Activated T-helper 1 cell treated with anti-CD3 and anti-CD28 coated beads, Interleukin-2, amount 50 U/mL, for 16 hours (primary cell): ENCODE measurements at places on chromosomes 3 and 15.
A peak's percentile ranks its signal among the peaks of the same experiment; 100 is the strongest.

- DNase-seq = no peak
Measured at GRCh38 chr3:12356996-12357395, 68.1 kb downstream of the PPARG start.

DNA sequence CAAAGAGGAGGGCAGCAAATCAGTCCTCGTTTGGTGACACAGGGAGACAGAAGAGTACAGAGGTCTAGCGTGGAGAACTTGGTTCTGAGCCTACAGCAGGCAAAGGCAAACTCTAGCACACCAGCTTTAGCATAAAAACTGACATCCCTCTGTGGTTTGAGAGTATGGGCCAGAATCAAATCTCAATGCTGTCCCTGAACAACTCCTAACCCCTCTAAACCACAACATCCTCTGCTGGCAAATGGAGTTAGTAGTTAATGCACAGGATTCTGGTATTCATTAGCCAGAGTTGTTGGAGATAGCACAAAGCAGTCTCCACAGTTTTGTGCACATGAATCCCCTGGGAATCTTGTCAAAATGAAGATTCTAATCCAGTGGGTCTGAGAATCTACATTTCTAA, 315.8 kb downstream of the NTRK3 start:
- DNase-seq = no peak

GRCh38 chr15:63506537-63507035, 2.2 kb downstream of the USP3 start:
- no peak for DNase-seq

- DNase-seq = no peak
Measured at GRCh38 chr3:27392950-27393679, 23.9 kb upstream of the NEK10 start.

GRCh38 chr3:47613722-47614121, 35.1 kb upstream of the CSPG5 start:
- no peak for DNase-seq

DNA sequence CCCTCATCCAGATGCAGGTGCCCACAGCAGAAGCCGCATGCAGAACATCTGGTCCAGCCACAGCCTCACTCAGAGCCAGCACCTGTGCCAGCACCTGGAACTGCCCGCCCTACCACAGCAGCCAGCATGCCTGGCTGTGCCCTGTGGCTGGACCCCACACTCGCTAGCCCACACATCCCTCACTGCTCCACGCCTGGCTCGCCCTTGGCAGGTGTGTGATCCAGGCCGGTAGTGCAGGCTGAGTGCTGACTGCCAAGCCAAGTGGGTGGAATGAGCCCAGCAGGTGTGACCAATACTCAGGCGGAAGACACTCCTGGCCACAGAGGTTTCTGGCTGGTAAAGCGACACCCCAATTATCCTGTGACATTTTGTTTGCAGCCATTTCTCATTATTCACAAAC, 162.4 kb upstream of the ROBO1 start:
- DNase-seq = no peak

DNA sequence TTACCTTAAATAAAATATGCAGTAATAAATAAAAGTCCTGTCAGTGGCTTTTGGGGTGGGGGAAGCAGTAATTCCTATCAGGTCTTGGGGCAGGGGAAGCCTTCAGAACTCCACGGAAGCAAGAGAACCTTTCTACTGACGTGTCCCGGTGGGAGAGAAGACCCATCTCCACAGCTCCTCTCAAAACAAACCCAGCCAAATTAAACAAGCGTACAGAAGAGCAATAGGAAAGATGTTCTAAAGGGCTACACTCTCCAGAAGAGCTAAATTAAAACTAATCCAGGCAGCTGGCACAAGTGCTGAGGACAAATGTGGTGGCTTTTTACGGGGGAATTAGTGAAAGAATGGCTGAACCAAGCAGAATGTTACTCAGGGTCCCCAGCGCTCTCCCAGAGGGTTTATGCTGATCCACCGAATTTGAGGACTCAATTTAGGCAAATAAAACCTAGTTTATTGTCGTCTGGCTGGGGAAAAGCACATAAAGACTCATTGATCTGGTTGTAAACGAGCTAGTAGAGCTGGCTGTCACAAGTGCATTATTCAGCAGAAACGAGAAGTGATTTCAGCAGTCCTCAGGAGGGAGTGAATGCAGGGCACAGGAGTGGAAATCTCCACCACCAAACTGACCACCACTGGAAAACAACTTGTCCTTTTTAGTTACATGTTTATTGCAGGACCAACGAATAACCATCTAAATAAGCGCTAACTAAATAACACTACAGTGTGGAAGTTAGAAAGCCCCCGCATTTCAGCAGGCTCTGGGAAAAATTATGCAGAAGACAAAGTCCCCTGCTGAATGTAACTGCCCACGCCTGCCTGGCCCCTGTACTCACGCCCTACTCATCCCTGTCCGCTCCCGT, 13.5 kb downstream of the BFSP2 start:
- no peak for DNase-seq

GRCh38 chr3:13091898-13092611, 18.8 kb upstream of the IQSEC1 start:
- peak; percentile 73 for DNase-seq

DNA sequence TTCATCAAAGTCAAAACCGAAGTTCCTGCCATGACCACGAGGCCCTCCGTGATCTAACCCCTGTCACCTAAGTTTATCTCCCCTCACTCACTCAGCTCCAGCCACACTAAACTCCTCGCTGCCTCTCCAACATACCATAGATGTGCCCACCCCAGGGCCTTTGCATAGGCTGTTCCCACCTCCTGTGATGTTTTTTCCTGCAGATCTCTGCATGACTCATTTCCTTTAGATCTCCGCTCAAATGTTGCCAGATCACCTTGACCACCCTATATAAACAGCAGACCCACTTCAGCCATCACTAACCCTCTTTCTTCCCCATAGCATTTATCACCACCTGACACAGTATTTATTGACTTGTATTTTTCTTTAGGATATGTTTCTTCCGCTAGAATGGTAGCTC, 58.5 kb downstream of the HRH1 start:
- DNase-seq = no peak

- DNase-seq = no peak
Measured at GRCh38 chr3:59644479-59645402, 594.9 kb upstream of the CFAP20DC start.

DNA sequence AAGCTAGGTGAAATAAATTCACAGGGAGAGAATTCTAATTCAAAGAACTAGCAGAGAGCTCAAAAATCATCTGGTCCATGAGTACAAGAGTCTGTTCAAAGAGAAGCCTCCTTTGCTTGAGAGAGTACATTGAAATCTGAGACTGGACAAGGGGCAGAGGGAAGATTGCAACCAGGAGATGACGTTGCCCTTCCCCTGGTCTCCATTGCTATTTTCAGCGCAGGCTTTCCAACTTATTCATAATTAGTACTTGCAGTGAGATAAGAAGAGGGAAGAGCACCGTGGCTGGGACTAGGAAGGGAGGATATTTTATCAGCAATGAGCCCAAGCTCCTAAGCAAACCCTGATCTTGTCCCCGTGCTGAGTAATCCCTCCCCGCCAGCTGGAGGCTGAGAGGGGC, 251.8 kb upstream of the RORA start:
- DNase-seq = no peak

DNA sequence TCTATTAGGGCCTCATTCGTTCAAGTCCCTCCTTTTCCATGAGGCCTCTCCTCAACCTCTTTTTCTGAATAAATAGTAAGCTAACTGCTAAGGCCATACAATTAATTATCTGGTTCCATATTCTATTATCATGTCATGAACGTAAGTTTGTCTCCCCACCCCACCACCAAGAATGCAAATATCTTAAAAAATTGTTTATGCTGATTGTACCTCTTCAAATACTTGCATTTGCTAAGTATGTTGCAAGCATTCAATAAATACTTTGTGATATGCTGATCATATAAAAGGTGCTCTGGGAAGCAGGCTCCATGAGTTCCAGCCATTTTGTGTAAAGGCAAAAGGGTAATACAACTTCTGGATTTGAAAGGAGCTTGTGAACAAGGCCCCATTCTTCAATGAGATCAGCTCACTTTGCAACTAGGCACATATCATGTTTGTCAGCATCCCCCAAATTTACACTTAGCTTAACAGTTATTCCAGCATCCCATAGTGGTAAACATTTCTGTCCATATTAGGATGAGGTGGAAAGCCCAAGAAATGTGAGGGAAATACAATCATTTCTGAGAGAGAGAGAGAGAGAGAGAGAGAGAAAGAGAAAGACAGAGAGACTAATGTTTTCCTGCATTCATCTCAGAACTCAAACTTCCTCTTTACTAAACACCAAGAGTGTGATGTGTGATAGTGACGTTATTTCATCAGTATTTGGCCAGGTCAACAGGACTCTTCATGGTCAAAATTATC, 33.2 kb downstream of the SLC12A8 start:
- no peak for DNase-seq

DNA sequence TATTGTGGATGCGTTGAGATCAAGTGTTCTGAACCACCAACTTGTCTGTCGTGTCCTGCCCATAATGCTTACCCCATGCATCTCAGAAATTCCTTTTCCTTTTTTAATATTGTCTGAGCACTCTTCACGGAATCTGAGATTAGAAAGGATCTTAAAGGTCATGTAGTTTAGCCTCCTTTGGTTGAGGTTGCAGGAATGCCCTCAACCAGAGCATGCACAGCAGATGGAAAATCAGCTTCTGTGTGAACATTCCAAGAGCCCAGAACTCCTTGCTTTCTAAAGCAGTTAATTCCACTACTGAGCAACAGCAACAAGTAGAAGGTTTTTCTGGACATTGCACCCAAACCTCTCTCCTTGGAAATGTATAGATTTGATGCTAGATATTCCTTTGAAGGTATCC, 153.7 kb downstream of the TPRG1 start:
- DNase-seq = no peak

GRCh38 chr15:90055182-90055581, 47.1 kb downstream of the IDH2 start:
- DNase-seq = no peak

- no peak for DNase-seq
Measured at GRCh38 chr15:60134609-60135008, 130.5 kb downstream of the FOXB1 start.

DNA sequence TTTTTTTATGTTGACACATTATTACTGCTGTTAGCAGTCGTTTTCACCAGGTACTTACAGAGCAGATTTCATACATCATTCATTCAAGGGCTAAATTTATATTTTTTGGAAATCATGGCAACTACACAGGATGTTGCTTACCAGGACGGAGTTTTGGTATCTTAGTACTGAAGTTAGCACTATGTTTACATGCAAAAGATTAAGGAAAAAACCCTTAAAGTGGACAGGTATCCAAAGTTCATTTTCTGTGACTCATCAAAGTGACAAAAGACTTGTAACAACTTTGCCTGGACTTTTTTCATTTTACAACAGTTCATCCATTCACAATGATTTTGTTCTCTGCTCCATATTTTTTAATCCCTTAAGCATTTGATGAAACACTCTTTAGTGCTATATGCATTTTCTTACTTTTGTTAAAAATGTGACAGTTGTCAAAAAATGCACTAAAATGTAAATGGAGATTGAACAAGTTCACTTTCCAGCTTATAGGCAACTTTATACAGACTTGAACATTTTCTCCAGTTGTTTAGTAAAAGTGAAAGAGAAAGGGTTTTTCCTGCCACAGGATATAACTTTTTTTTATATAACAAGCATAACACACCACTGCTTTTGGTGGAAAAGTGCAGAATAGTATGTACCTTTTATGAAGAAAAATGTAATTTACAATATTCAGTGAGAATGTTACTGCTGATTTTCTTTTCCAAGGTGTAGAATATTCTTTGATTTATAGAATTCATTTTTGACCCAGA, 104.1 kb downstream of the STT3B start:
- DNase-seq = no peak

DNA sequence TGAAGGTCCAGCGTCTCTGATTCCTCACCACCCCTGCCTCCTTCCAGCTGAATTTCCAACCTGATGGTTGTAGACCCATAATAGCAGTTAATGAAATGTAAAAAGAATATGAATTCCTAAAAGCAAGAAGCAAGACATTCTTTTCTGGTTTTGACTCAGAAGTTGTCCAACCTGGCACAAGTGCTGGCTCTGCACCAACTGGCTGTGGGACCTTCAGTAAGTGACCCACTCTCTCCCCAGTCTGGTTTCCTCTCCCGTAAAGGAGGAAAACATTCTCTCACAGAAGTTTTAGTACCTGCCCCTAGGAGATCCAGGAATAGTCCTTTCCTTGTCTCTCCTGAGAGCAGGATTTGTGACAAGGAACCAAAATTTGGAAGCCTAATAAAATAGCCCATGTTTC, 236.9 kb upstream of the TRIM42 start:
- no peak for DNase-seq

DNA sequence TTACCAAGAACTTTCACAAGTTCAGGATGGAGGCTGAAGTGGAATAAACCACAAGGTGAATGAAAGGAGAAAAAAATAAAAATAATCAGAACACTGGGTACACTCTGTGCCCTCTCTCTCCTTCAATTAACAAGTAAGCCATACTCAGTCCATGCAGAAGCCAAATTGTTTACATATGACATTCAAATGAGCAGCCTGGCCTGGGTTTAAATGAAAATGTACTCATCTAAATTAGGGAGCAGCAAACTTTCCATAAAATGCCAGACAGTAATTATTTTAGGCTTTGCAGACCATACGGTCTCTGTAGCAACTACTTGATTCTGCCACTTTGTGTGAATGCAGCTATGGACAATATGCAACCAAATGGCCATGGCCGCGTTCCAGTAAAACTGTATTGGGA, 376.6 kb downstream of the MAGI1 start:
- DNase-seq = no peak

GRCh38 chr3:55264919-55265318, 222.2 kb downstream of the WNT5A start:
- DNase-seq = no peak
